Stimulated activated CD8-positive, alpha-beta memory T cell treated with anti-CD3 and anti-CD28 coated beads, Interleukin-4, amount 100 ng/mL, for 48 hours (primary cell): ENCODE measurements at places on chromosomes 3 and 15.

- no peak for DNase-seq
These were observed 298.5 kb downstream of the SI start for GRCh38 chr3:164779816-164780215.

GRCh38 chr3:30266524-30266923, 339.9 kb upstream of the TGFBR2 start:
- DNase-seq: no peak

DNA sequence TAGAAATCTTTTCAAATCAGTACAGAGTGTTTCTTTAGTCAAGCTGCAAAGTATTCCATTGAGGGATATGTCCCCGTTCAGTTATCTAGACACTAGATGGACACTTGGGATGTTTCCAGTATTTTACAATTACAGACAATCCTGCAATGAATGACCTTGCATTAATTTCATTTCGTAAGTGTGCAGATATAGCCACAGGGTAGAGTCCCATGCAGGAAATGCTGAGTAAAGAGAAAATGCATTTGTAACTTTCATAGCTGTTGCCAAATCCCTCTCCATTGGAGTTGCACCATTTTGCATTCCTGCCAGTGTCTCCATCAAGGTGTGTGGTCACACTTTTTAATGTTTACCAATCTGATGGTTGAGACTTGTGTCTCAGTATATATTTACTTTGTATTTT, 92.5 kb downstream of the LIPC start:
- no peak for DNase-seq

DNA sequence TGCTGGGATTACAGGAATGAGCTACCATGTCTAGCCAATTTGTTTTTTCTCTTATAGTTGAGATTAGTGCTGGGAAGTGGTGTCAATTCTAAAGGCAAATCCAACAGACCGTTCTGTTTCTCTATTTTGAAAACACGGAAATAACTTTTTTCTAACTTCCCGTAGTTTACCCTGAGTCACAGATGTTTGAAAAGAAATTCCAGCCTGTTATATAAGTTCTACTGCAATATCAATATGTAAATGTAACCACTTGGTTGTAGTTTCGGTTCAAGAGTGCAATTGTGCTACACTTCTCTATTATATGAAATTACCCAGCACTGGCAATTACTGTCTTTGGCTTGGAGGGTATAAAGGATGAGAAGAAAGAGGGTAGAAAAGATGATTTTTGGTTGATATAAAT, 22.3 kb upstream of the GNB4 start:
- DNase-seq: no peak

DNA sequence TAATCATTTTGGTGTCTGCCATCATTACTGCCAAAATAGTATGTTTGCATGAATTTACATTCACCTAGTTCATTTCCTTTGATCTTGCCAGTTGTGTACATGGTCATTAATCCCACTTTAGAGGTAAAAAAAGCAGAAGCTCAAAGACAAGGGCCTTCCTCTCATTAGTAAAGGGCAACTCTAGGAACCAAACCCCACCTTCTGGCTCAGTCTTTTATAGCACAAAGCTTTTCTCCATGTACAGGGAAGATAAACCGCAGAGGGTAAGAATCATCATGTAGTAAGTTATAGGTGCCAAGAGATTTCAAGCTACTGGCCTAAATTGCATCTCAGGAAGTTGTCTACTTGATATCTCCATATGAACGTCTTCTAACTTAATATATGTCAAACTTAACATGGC, 19.3 kb upstream of the SPG21 start:
- DNase-seq: no peak

DNA sequence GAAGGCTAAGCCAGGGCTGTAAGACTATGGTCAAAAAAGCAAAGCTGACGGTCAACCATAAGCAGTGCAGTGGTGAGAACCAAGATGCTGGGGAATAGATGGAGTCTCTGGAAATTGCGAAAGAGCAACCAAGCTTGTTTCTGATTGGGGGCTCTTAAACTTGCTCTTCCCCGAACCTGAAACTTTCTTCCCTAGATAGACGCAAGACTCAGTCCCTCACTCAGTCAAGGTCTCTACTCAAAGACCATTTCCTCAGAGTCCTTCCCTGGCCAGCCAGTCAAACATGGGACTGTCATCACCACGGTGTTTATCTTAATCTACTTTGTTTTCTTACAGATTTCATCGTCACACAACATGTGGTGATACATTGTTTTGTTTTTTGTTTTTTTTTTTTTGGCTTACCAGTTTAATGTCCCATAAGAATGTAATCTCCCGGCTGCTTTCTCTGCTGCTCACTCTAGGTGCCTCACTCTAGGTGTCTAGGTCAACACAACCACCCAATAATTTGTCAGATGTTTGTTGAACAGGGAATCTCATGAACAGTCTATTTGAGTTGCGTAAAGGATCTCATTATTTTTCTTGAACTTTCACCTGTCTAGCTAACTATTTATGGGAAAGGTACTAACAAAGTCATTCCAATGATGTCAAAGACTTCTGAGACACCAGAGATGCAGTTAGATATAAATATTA, 495.4 kb downstream of the FOXP1 start:
- DNase-seq: no peak

DNA sequence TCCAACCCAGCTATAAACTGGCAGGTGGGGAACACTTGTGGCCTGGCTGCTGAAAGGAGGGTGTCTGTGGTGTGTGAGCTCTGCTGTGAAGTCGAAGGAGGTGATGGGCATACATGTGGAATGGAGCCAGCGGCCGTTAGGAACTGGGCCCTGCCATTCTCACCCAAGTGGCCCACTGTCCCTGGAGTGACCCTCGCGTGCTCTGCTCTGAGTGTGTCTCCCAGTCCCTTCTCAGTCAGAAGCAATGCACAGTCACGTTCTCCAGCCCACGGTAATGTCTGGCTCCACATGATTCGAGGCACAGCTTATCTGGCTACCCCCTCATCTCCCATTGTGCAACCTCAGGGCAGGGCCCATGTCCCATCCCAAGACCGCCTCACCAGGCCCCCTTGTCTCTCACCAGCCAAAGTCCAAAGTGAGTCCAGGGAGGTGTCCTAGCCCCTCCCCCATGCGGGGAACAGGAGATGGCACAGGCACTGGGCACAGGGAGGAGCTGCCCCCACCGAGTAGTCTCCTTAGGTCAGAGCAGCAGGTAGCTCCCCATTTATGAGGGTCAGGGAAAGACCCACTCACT, 62.9 kb downstream of the ZNF445 start:
- no peak for DNase-seq

- DNase-seq: peak; percentile 7
These were observed 5.6 kb downstream of the PIGZ start for GRCh38 chr3:196962930-196963630.

GRCh38 chr3:41116851-41117250, 82.5 kb upstream of the CTNNB1 start:
- no peak for DNase-seq

GRCh38 chr3:96354106-96354505, 460.3 kb upstream of the EPHA6 start:
- DNase-seq: no peak

- DNase-seq: no peak
These were observed 168.2 kb upstream of the KCNMB2 start for GRCh38 chr3:178367817-178368617.

DNA sequence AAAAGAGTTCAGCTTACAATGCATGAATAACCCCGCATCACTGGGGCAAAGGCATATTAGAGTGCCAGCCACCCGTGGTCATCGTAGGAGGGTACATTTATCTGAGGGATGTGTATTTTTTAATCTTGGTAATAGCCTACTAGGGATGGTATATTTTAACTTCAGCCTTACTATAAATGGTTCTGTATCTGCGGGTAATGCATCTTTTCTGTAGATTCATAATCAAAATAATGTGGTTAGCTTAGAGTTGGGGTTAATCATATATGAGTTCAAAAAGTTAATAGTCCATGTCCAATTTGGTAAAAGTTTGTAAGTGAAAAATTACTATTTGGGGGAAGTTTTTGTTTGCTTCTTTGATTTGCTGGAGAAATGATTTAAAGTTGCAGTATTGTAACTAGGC, 263.7 kb upstream of the UBE2E1 start:
- no peak for DNase-seq

- no peak for DNase-seq
These were observed 108.6 kb downstream of the TMEM266 start for GRCh38 chr15:76168237-76168984.

DNA sequence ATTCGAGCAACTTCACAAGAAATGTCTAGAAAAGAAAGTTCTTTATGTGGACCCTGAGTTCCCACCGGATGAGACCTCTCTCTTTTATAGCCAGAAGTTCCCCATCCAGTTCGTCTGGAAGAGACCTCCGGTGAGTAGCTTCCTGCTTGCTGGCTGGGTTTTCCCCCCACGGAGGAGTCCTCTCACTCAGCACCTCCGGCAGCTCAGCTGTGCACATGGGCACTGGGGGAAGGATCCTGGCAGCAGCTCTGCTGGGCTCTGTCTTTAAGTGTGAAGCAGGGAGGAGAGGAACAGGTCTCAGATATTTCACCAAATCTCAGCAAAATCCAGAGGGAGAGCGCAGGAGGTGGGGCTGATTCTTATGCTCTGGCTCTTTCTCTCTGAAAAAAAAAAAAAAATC, 684 bp downstream of the CAPN3 start:
- no peak for DNase-seq

DNA sequence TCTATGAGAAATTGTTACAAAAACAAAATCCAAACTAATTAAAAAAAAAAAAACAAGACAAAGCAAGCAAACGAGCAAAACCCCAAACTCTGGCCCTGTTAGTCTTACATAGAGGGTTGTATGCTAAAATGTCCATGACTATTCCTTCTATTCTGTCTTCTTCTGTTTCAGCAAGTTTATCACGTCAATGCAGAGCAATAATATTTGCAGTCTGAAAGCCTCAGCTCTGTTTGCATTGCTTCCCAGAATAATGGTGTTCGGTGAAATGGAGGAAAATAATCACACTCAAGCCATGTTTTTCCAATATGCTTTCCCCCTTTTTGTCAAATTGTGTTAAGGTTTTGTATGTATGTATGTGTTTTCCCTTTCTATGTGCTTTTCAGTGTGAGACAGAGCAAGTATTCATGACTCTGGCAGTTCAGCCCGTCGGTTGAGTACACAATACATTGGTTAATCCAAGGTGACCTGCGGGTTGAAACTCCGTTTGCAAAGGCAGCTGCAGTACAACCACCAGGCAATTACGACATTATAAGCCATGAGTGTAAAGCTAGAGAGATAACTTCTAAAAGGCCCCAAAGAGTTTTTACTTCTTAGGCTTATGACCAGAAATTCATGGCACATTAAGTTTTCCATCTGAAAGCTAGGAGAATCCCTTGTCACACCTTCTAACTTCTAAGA, 34.9 kb upstream of the MAGI1 start:
- DNase-seq: no peak

DNA sequence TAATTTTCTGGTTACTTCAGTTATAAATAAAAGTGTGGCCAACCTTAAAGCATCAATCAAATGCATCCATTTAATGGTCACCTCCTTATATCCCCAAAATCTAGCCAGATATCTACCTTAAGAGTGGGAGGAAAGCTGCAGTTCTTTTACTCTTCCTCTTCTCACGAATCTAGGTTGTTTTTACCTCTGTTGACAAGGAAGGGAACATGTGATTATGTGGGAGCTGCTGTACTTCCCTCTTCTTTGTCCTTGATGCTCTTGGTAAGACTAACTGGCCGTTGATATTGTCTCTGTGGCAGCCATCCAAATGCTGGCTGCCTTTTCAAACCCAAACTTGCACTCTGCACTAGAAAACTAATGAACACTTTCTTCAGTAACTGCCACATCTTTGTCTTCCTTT, 275.3 kb upstream of the CADM2 start:
- DNase-seq: no peak

DNA sequence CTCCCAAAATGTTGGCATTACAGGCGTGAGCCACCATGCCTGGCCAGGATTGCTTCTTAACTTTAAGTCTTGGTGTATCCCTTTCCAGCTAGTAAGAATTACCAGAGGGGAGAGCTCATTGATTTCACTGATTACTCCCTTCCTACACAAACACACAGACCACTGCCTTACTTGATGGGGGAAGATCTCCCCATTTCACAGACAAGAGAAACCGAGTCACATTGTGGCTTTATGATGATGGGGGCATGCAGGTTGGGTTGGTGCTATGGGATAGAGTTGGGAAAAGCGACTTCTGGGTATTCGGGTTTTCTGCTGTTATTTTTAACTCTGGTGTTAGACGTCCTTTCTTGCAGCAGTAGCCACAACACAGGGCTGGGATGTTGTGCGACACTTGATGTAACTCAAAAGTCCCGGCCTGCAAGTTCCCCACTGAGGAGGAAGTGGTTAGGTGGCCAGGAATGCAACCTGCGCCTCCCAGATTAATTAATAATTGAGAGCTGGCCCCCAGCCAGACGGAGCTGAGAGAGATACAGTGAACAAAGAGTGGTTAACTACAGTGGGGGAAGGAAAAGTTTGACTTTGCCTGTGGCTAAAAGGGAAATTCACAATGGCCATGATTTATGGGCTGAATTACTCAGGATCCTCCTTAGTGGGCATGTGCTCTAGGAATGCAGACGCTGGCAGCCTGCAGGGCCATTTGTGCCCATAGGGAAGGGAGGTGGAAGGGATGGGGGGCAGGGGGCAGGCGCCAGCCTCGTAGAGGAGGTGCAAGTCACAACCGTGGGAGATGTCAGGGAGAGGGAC, 63.6 kb downstream of the SMAD6 start:
- no peak for DNase-seq

DNA sequence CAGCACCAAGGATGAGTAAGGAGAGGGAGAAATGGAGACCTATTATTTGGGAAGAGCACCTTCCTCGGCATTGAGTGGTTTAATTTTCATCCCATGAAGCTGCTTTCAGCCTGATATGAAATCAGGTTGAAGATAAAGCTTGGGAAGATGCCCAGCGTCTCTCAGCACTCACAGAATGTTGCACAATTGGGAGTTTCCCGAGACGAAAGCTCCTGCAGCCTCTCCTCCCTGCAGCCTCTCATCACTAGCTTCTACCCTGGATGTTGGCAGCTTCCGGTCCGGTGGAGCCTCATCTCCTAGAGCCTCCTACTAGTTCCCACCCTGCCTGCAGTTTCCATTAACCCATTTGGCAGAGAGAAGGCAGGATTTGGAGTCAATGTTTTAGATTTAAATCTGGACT, 40.3 kb downstream of the EDEM1 start:
- DNase-seq: no peak

DNA sequence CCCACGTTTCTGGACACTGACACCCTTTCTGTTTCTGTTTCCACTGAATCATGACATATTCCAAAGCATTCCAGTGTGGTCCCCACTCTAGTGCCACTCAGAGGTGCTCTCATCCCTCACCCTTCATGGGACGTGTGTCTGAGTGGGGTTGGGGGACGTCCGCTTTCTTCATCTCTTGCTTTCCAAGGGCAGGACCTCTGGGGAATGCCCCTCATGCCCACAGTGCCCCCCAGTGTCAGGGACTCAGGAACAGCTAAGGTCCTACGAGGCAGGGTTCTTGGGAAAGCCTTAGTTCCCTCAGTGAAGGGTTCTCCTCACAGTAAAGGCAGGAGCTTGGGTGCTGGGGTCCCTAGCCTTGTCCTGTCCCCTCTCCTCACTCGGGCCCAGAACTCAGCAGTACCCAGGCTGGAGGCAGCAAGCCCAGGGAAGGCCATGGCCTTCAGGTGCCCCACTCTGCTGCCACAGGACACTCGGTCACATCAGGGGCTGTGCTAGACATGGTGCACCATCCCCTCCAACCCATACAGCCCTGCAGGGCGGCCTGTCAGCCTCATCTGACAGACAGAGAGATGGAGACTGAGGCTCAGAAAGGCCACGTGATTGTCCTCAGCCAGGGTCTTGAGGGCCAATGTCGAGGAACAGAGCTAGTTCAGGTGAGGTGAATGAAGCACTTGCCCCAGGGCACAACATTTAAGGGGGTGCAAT, 261.0 kb downstream of the TLE3 start:
- DNase-seq: no peak
